ENCODE measurements at places on chromosomes 1 and 21.
A peak's percentile ranks its signal among the peaks of the same experiment; 100 is the strongest.

- peak; percentile 57 for DNase-seq
These were observed 61.7 kb downstream of the FCRL5 start for GRCh38 chr1:157490467-157491165.

DNA sequence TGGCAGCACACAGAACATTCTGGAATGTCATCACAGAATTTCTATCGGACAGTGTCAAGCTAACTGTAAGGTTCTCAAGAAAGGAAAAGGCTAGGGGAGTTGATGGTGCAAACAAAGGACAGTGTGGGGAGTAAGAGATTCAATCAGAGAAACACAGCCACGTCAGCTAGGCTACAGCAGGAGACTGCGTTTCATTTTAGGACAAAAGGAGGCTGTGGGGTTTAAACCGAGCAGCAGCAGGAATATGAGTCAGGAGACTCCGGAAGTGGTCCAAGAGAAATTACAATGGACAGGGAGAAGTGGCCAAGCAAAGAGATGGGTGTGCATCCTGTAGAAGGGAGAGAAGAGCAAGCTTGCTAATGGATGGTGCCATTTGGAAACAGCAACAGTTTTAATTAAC is 37.4 kb upstream of the C1orf198 start:
- DNase-seq: no peak

DNA sequence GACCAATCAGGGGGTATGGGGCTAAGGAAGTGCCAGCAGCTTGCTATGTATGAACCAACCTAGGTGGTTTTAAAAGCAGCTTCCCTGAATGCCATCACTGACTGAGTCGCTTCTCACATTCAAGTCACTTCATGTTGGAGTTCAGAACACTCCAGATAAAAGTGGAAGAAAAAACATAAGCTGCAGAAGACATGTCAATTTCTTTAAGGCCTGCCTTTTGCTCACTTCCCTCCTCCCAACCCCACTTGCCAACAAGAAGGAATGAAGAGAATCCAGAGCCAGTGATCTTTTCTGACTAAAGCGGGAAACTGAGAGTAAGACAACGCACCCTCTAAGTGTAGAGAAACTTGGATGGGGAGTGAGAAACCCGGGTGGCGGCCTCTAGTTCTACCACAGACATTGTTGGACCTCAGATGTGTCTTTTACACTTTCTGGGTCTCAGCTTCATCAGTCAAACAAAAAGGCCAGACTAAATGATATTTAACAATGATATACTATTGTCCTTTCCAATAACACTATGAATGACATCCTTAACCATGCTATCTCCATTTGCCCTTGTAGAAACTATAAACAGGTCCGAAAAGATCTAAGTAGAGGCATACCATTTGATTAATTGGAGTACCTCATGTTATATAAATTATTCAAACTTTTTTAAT is 54.1 kb downstream of the LUZP1 start:
- no peak for DNase-seq

- DNase-seq: no peak
These were observed 2.2 kb downstream of the SH3BP5L start for GRCh38 chr1:248823517-248824001.

DNA sequence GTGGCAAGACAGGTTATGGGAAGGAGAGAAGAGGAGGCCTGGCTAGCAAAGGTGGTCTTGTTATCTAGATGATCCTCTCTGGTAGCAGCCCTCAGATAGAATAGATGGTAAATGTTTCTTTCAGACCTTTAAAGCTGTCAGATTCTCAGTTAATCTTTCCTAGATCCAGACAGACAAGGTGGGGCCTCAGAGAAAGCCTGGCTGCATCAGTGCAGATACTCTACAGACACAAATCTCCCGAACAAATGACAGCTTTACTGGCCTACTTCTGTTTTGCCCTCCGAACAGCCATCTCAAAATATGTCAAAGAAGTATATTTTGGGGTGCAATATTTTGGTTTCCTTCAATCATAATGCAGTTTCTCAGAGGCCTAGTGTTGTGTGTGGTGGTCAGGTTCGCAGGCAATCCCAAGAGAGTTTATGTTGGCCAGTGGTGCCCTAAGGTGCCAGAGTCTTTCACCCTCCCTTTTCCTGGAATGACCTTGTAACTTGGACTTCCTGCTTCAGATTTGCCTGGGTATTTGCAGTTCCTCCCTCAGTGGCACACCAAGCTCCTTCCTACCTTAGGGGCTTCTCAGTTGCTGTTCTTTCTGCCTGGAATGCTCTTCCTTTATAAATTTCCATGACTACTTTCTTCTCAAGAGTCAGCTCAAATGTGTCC is 7.0 kb downstream of the LRRC8B start:
- no peak for DNase-seq

DNA sequence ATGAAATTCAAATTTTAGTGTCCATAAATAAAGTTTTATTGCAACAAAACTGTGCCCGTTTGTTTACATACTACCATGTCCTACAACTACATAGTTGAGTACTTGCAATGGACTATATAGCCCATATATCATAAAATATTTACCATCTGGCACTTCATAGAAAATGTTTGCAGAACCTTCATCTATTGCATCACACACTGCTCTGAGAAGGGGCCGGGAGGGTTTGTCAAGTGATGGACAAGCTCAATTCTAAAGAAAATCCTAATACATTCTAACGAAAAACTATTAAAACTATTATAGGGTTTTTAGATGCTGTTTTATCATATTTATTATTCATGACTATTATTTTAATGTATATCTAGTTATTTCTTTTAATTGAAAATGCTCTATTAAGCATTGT is 35.9 kb downstream of the RGSL1 start:
- DNase-seq: no peak

GRCh38 chr1:119859647-119860046 is 36.7 kb downstream of the ADAM30 start:
- DNase-seq: no peak

DNA sequence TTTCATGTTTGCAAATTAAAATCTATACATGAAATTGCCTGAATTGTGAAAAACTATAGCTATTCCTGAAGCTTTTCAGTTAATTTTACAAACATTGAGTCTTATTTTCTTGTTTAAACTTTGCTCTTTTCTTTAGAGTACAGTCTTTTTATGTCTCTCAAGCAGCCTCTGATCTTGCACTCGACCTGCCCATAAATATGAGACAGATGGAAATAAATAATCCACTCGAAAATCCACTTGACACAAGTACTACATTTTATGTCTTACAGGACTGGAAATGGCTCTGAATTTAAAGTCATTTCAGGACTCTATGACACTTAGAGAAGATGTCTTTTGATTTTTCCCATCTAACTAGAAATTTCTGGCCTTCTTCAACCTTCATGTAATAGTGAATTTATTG is 283.8 kb downstream of the USP25 start:
- no peak for DNase-seq

DNA sequence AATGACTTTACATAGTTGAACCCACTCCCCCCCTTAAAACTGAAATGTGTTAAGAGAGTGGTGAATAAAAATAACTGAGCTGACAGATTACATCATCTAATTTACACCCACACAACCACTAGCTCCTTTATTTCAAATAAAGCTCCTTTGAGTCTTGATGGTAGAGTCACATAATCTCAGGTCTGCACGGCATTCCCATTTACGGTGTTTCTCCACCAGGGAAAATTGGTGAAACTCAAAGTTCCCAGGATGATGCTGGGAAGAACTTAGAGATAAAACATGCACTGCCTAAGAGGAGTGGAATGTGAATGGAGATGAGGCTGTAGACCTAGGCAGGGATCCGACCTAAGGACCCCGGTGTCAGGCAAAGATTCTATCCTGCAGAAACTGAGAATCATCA is 727.8 kb upstream of the ADAMTS5 start:
- DNase-seq: no peak

DNA sequence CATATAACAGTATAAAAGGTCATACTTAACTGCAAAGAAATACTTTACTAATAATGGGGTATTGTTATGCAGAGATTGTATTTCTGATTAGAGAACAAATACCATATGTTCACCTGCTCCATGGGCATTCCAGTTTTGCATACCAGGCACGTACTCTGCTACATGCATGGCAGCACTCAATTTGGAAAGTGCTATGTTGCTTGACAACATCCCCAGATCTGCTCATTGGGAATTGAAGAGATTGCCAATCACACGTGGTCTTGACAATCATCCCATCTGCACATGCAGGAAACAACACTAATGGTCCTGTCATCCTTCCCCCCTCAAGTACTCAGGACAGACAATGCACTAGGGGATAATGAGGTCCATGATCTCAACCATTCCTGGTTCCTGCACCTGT is 63.4 kb upstream of the PDE4B start:
- no peak for DNase-seq

DNA sequence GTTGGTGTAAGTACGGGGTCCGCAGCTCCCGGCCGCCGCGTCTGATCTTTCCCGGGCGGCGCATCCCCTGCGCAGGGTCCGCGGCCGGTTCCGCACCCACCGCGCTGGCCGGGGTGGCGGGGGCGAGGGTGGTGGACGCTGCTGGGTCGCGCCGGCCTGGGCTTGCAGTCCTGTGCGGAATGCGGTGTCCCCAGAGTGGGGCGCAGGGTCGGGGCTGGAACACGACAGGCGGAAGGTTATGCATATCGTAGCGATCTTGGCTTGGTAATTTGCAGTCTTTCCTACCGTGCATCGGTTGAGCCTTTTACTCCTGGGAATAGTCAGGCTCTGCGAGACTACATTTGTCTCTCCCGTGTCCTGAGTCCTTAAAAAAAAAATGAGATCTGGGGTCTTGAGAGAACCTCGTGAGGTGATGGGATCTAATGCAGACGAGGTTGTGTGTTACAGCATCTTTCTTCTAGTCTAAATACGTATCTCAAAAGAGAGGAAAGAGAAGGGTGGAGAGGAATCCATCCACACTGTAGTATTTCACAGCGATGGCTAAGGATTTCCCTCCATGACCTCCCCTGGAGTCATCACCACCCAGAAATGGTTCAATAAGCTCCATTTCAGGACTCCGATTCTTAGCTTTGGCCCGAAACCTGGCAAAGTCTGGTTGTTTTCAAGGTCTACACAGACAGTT is 572 bp downstream of the ATP1B1 start:
- peak; percentile 29 for DNase-seq

- no peak for DNase-seq
These were observed 228.5 kb downstream of the KCNH1 start for GRCh38 chr1:210905365-210905904.

DNA sequence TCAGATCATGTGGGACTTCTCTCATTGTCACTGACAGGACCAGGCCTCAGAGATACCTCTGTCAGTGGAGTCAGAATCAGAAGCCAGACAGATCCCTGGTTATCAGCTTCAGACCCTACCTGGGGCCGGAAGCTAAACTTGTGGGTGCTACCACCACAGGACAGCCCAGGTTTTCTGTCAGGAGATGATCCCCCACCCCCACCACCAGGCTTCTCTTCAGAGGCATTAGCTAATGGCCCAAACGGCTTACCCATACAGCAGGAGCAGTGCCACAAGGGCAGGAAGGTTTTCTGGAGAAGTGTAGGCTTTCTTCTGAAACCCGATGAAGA is 105.5 kb downstream of the ABCA4 start:
- no peak for DNase-seq
